NCI-H446 (cell line): ENCODE measurements at places on chromosomes 16 and 17.

DNA sequence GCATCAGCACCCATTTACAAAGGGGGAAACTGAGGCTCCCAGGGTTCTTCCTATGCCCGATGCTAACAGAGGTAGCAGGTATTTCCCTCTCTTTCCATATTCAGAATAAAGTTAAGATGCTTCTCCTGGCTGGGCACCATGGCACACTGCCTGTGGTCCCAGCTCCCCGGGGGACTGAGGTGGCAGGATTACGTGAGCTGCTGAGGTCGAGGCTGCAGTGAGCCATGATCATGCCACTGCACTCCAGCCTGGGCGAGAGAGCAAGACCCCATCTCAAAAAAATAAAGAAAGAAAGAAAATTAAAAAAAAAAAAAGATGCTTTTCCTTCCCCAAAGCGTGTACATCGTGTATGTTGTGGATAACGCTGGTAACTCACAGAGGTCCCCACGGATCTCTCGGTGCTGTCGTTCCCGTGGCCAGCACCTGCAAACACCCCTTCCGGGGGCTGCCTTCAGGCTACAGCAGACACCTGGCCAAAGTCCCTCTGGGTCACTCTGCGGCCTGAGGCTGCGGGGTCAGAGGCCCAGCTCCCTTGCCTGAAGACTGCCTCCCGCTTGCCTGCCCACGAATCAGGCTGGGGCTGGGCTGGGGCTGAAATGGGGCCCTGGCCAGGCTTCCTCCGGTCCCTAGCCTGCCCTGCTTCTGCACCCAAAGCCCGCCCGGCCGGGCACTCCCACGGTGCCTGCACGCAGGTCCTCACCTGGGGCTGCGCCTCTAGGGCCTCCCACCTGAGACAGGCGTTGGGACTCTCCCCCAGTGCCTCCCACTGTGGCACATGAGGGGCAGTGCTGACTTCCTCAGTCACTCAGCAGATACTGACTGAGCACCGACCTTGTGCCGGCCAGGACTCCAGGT lies 63.1 kb downstream of the ZDHHC7 start:
- DNase-seq, result no peak

- DNase-seq, result no peak
Observed at GRCh38 chr16:88738151-88739084, 32.1 kb downstream of the CTU2 start.

DNA sequence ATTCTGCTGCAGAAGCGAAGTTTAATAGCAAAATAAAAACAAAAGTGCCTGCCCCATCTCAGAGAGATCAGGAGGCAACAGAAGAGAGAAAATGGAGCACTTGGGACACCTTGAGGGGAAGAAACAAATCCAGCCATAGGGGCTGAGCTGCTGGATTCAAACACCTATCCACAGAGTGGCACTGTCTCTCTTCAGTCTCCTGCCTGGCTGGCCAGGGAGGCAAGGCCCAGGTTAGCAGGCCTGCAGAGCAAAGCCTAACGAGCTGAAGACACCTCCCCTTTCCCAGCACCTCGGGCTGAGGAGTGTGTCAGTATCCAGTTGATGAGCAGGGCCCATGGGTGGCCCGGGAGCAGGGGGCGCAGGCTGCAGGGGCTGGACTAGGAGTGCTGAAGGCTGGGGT lies 8.8 kb upstream of the KRT31 start:
- no peak for DNase-seq

GRCh38 chr17:50423553-50424159 lies 2.4 kb upstream of the ACSF2 start:
- peak; percentile 50 for DNase-seq

- DNase-seq, result peak; percentile 69
Observed at GRCh38 chr17:42518755-42519545, 17.1 kb upstream of the NAGLU start.

DNA sequence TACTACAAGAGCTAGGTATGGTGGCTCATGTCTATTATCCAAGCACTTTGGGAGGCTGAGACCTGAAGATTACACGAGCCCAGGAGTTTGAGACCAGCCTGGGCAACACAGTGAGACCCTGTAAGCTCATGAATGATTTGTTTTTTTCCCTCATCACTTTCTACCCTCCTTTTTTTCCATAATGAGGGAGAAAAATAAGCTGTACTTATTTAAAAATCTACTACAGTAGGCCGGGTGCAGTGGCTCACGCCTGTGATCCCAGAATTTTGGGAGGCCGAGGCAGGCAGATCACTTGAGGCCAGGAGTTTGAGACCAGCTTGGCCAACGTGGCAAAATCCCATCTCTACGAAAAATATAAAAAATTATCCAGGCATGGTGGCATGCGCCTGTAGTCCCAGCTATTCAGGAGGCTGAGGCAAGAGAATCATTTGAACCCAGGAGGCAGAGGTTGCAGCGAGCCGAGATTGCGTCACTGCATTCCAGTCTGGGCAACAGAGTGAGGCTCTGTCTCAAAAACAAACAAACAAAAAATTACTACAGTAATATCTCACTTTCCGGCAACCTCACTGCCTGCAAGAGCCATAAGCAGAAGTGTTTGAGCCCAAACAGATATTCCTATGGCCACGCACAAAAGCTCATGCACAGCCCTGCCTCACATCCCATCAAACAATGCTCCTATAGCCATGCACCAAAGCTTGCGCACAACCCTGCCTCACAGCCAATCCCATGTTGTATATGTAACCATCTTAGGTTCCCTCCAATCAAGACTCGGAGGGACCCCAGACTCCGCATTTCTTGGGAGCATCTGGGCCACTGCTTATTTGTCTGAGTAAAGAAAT lies 37.4 kb downstream of the TK2 start:
- DNase-seq, result no peak

DNA sequence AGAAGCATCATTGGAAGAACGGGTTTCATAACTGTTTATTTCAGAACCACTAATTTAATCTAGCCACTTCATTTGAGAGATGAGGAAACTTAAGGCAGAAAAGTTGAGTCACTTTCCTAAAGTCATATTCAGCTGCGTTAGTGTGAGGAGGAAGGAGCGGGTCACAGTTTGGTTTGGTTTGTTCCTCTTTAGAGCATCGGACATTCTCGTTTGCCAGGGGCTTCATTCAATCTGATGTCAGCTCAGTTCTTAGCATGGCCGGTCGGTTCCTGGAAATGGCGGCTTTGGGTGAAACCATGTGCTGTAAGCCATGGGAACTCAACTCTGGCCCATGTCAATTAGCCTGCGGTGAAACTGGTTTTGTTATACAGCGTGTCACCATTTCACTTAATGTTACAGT lies 186.5 kb downstream of the LGALS9B start:
- no peak for DNase-seq

DNA sequence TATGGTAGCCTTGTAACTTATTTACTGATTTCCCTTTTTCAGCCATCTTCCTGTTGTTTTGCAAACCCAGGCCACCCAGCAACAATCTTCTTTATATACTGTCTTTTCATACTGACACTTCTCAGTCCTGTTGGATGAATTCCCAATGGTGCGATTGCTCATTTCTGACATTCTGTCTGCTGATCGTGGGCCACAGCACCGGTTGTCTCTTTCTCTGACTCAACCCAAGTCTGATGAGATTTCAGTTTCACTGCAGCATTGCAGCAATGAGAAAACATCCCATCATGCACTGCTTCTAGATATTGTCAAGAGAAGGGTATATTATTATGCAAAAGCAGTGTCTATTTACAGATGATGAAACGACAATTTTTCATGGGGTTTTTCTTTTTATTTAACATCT lies 349.2 kb upstream of the HSBP1 start:
- no peak for DNase-seq

DNA sequence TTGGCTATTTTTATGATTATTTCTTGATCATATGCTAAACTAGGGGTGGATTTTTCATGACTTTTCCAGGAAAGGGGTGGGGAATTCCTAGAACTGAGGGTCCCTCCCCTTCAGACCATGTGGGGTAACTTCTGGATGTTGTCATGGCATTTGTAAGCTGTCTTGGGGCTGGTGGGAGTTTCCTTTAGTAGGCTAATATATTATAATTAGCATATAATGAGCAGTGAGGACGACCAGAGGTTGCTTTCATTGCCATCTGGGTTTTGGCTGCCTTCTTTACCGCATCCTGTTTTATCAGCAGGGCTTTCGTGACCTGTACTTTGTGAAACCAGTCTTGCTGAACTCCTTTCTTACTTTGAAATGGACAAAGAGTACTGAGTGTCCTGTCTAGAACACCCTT lies 40.4 kb upstream of the ABCA5 start:
- DNase-seq, result no peak

DNA sequence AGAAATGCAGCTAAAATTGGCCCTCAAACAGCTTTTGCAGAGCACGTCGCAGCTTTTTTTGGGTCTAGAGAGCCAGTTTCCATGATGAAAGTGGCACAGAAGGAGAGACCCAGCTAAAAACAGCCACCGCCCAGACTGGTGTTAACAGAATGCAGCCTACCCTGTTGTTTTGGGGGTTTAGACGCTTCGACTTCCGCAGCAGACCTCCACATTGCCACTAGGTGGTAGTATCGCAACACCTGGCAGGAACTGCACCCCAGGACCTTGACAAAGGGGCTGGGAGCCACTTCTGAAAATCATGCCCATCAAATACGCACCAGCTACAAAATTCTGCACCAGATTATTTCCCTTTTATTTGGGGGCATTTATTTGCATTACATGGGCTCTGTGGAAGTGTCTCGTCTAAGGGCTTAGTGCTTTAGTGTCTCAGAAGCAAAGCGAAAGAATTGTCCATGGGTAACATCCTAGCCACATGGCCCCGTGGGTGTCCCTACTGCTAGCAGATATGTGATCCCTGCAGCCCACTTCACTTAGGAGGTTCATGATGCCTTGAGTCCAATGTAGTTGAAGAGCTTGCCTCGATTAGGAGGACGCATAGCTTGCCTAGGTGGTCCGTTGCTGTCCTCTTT lies 167.1 kb downstream of the HAPSTR1 start:
- DNase-seq, result peak; percentile 2
